Dermis microvascular lymphatic vessel endothelial cell (primary cell): ENCODE measurements at places on chromosomes 4 and X.

DNA sequence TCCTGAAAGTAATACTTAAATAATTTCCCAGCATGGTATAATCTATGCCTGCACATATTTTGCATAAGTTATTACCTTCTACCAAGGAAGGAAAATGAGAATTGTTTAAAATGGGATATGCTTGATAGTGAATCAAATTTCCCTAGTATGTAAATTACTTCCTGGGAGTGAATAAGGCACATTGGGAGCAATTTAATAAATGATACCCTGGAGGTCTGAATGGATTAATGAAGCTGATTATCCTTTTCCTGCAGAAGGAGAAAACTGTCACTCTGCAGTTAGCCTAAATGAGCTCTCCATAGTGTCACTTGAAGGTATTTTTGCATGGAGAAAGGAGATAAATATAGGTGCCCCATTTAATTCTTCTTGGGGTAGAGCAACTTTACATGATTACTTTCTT is 2212.0 kb downstream of the PCDH7 start:
- no peak for DNase-seq

DNA sequence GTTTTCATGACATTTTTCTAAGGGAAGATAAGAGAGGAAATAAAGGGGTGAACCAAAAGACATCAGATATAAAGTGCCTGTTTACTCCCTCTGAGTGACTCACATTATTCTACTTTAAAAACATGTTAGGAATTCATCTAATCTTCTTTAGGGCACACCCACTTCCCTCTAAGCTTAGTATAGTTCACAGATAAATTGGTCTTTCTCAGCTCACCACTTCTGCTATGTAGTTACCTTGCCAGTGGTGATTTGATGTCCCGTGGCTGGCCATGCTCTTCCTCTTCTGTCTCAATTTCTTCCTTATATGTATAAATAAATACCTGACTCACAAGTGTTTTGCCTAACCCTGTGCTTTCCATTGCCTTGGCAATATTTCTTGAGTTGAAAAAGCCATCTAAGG is 96.8 kb downstream of the PDLIM5 start:
- no peak for DNase-seq

DNA sequence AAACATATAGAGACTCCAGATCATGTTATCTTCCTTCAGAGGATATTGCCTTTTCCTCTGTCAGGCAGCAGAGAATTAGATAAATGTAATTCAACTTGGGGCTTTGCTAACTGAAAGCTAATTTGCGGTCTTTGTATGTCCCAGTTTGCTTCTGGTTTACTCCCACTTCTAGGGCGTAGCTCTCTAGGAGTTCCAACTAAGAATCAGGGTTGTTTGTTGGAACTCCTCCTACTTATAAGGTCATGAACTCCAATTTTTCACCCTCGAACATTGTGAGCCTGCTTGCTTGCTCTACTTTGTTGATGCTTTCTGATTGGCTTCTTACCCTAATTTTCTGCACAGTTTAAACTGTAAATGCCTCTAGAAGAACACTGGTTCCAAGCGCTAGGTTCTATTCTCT is 66.1 kb downstream of the FMR1NB start:
- no peak for DNase-seq

DNA sequence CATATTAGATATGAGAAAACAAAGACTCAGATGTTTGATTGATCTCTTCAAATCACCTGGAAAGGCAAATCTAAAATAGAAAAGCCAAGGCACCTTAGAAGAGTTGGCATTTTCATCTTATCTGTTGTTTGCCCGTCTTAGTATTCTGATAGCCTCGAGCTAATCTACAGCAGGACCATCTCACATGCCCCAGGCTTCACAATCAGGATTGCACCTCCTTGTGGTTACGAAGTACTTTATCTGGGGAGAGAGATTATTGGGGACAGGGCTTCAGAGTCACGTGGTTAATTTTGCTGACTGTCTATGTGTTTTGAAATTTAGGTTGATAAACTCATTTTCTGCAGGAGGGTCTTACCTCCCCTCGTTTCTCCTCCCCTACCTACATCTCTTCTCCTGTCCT is 313.1 kb upstream of the ANXA10 start:
- DNase-seq, result no peak

DNA sequence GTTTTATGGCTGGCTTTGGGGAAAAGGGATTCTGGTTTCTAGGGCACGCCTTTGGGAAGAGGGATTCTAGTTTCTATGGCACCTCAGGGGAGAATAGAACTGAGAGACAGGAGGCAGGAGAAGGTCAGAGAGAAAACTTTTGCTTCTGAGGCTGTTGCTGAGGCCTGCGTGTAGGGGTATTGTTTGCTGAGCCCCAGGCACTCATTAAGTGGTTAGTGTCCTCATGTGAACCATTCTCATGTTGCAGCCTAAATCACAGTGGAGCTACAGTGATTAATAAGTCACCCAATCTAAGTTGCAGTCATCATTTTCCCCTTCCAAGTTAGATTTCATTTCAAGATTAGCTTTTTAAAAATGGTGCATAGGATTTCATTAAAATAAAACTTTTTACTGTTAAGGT is 29.0 kb downstream of the VCX3A start:
- no peak for DNase-seq

DNA sequence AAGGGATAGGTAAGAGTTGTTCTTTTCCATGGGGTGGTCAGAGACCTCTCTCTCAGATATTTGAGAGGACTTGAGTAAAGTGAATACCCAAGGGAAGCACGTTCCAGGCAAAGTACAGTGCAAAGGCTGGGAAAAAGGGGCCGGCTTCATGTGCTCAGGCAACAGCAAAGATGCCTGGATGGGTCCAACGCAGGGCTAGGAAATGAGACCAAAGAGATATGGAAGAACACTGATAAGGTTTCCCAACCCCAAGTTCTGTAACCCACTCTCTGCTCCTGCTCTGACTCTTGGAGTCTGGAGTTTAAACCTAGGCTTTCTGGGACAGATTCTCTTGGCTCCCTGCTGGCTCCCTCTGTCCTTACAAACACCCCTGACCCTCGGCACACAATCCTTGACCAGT is 36.2 kb upstream of the PROM1 start:
- no peak for DNase-seq
